Central memory CD8-positive, alpha-beta T cell (primary cell): ENCODE measurements at places on chromosomes 3 and 15.
A peak's percentile ranks its signal among the peaks of the same experiment; 100 is the strongest.

DNA sequence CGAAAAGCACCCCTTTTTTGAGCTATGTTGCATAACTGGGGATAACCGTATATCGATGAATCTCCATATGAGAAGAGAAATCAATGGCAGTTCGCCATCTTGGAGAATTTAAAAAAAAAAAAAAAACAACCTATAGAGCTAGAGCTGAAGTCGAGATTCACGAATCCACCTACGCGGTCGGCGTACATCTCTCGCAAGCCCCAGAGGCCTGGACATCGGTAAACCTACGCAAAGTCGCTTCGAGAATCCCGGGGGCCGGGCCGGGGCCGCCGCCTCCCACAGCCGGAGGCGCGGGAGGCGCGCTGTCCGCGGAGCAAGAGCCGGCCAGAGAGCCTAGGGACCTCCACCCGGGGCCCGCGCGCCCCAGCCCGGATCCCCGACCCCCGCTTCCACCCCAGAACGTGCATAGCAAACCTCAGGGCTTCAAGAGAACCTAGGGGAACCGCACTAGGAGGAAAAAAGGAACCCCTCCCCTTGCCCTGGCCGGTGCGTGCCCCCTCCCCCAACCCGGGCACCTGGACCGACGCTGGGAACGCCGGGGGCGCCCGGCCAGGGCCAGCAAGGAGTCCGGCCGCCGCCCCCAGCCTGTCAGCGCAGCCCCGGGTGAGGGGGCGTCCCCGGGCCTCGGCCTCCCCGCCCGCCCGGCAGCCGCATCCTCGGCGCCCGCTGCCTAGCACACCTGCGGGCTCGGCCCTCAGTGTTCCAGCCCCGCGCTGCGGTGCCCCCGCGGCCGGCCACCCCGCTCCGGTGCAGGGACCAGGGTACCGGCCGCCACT, 567 bp downstream of the PFN2 start:
- DNase-seq: peak; percentile 54

DNA sequence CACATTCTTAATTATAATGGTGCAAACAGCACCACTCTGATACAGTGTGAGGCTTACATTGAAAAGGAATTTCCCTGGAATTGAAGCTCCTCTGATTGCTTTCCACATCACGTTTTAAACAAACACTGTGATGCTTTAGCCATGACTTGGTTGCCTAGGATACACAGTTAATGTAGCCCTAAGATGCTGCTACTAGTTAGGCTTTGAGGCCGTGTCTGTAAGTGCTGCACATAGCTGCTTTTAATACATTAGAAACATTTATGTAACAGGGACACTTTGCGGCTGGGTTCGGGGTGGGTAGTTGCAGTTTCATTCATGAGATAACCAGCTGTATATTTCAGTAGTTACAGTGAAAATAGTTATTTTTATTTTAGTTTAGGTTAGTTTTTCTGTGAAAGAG, 334.7 kb downstream of the NLGN1 start:
- no peak for DNase-seq

DNA sequence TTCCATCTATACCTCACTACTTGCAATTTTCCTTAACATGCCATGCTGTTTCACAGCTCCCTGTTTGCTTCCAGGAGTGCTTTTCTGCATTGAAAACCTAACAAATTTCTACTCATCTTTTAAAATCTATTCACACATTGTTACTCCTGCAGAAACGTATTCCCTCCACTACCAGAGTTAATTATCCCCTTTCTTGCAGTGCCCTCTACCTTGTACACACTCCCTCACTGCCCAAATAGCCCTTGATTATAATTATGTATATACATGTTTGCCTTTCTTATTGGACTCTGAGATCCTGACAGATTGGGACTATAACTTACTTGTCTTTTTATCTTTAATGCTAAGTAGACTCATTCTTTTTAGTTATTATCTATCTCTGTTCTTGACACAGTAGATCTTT, 325.0 kb downstream of the OXSM start:
- DNase-seq: no peak

DNA sequence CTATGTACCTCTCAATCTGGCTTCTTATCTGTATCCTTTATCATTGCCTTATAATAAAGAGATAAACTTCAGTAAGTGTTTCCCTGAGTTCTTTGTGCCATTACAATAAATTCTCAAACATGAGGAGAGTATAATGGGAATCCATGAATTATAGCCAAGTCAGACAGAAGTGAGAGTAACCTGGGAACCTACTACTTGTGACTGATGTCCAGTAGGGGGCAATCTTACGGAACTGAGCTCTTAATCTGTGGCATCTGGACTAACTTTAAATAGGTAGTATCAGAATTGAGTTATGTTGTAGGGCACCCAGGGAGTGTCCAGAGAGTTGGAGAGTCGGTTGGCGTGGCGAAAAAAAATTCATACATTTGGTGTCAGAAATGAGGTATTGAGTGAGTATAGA, 542.6 kb downstream of the ZBBX start:
- no peak for DNase-seq
